Ovary (tissue), 10 donors: ENCODE measurements at places on chromosomes 2 and 18. TPM values are rescaled to one million over a fixed set of nuclear protein-coding genes. Genes with fewer than 3 reads are reported as not detected.
A peak's percentile ranks its signal among the peaks of the same experiment; 100 is the strongest.

The EPC2 gene
- 35.2 TPM for polyA plus RNA-seq

The LHCGR gene
- 91.2 TPM for polyA plus RNA-seq

The IL1A gene
- polyA plus RNA-seq = not detected

The FN1 gene
- 550 TPM for polyA plus RNA-seq

The CAPN14 gene
- 0.05 TPM for polyA plus RNA-seq

The CFC1 gene
- 0.07 TPM for polyA plus RNA-seq

The ATP8B1 gene
- polyA plus RNA-seq = 2.4 TPM

The GREB1 gene
- 104 TPM for polyA plus RNA-seq

The GPN1 gene
- polyA plus RNA-seq = 48.3 TPM

The ALPP gene
- polyA plus RNA-seq = not detected

The NYAP2 gene
- not detected for polyA plus RNA-seq

The ENOSF1 gene
- 52.7 TPM for polyA plus RNA-seq

The DSG1 gene
- polyA plus RNA-seq = not detected

The FIGN gene
- polyA plus RNA-seq = 5.9 TPM

The RDH14 gene
- polyA plus RNA-seq = 18.4 TPM

DNA sequence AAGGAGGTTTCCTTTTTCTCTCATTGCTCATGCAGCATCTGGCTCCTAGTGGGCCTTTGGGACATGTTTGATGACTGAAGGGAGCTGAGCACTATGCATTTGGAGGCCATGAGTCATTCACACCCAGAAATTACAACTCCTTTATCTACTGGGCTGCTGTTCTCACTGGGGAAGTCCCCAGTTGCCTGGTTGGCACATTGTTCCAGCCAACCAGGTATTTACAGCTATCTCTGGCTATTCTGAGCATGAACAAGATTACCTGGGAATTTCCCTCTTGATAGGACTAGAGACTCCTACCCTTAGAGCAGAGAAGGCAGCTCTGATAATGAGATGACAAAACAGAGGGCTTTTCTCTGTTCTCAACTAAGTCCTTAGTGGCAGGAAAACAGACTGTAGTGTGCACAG is 206.5 kb downstream of the SETBP1 start:
- peaks cover 9% of the 10 kb centered on the region for H3K4me1 ChIP-seq
- H3K27me3 ChIP-seq = no peaks in the 10 kb centered on the region
- DNase-seq = no peak
- H3K36me3 ChIP-seq = no peaks in the 10 kb centered on the region
- H3K4me3 ChIP-seq = no peak overlapping the region
- no peak overlapping the region for H3K27ac ChIP-seq

DNA sequence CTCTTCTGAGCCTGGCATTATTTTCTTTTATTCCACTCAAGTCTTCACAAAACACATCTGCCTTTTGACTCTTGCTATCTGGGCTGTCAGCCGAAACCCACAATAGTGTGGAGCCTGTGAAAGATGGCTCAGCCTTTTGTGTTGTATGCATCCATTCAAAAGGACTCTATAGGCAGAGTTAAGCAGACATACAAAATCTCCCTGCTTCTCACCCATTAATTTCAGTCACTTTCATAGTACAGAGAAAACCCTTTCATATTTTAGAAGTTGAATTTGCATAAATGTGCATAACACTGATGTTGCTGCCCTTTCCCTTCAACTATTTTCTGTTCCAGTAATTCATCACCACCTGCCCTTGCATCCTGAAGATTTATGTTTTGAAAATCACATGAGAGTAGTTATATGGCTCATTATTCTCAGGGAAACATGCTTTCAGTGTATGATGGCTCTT is 154.6 kb downstream of the EVA1A start:
- no peaks in the 10 kb centered on the region for H3K36me3 ChIP-seq
- H3K27ac ChIP-seq = no peak overlapping the region
- no peak for DNase-seq
- H3K4me1 ChIP-seq = no peaks in the 10 kb centered on the region
- no peaks in the 10 kb centered on the region for H3K27me3 ChIP-seq

- no peak overlapping the region for H3K4me3 ChIP-seq
- H3K27me3 ChIP-seq = no peaks in the 10 kb centered on the region
- H3K27ac ChIP-seq = no peak overlapping the region
- H3K36me3 ChIP-seq = no peaks in the 10 kb centered on the region
- peaks cover 16% of the 10 kb centered on the region for H3K4me1 ChIP-seq
These were observed 1230.2 kb upstream of the ZEB2 start for GRCh38 chr2:145750144-145750543.

DNA sequence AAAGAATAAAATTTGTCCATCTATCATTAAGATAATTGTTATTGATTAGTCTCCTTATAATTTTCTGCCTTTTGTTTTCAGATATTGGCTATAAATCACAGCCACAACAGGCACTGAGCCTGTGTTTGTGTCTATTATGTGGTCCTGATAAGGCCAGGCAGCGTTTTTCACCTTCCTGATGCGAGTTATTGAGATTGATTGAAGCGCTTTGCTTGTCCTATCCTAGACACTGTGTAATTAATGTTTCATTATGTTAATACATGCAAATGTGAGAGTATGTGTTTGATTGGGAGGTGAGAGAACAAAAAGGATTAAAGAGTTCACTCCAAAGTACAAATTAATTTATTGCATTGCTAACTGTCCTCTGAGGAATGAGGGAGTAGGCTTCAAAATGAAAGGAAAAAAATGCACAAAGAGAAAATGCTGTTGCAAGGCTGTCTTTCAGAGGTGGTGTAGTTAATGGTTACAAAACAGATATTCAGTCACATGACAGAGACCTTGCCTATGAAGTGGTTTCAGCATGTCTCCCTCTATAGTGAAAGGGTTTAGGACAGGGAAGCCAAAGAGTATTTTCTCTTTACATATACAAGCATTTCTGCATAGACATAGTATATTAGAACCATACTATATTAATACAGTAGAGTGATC is 391.1 kb downstream of the DCC start:
- H3K27me3 ChIP-seq = no peaks in the 10 kb centered on the region
- H3K27ac ChIP-seq = no peak overlapping the region
- H3K4me1 ChIP-seq = no peaks in the 10 kb centered on the region
- H3K36me3 ChIP-seq = no peaks in the 10 kb centered on the region
- DNase-seq = no peak

GRCh38 chr2:126916744-126917143 is 18.1 kb downstream of the TEX51 start:
- no peak for DNase-seq
- H3K4me3 ChIP-seq = no peak overlapping the region
- no peaks in the 10 kb centered on the region for H3K27me3 ChIP-seq
- H3K27ac ChIP-seq = no peak overlapping the region

GRCh38 chr2:181972431-181973170 is 13.1 kb upstream of the PPP1R1C start:
- H3K4me1 ChIP-seq = no peaks in the 10 kb centered on the region
- H3K4me3 ChIP-seq = no peak overlapping the region
- H3K27ac ChIP-seq = no peak overlapping the region
- H3K36me3 ChIP-seq = no peaks in the 10 kb centered on the region
- H3K27me3 ChIP-seq = no peaks in the 10 kb centered on the region

GRCh38 chr2:212145121-212145520 is 393.5 kb downstream of the ERBB4 start:
- H3K36me3 ChIP-seq = no peaks in the 10 kb centered on the region
- no peak for DNase-seq
- no peaks in the 10 kb centered on the region for H3K27me3 ChIP-seq
- H3K4me3 ChIP-seq = no peak overlapping the region
- H3K4me1 ChIP-seq = no peaks in the 10 kb centered on the region

GRCh38 chr2:62452701-62453454 is 53.1 kb downstream of the TMEM17 start:
- H3K27me3 ChIP-seq = no peaks in the 10 kb centered on the region
- H3K4me3 ChIP-seq = no peak overlapping the region
- H3K27ac ChIP-seq = no peak overlapping the region

GRCh38 chr2:164187121-164187520 is 434.2 kb downstream of the GRB14 start:
- H3K4me1 ChIP-seq = no peaks in the 10 kb centered on the region
- H3K4me3 ChIP-seq = no peak overlapping the region
- no peaks in the 10 kb centered on the region for H3K36me3 ChIP-seq
- DNase-seq = no peak

DNA sequence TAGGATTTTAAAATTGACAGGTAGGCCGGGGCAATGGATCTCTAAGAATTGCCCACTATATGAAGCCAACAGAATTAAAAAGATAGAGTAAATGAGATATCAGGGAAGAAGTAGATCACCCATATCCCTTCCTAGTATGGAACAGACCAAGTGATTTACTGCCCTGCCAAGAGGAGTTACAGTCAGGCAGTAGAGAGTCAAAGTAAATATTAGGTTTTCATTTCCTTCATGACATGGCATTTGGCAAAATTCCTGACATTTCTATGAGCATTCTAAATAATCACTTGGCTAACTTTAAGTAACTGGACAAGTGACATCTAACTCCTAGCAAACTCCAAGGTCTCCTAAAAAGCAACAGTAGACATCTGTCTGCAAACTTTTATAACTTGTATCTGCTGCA is 33.5 kb downstream of the GALNT5 start:
- no peaks in the 10 kb centered on the region for H3K27me3 ChIP-seq
- H3K27ac ChIP-seq = no peak overlapping the region
- DNase-seq = no peak

DNA sequence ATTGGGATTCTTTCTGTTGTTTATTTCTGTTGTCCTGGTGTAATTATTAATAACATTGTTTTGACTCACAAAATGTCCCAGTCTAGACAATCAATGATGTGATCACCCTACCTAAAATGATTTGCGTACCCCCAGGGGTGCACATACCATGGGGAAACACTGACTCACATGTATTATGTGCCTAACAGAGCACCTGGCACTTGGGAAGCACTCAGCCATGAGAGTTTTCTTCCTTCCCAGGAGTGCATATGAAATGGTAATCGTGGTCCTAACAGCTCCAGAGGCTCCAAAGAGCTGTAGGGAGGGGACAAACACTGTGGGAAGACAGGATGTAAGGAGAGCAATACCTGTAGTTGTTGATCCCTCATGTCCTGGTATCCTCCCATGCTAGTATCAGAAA is 187.8 kb upstream of the ERBB4 start:
- no peak for DNase-seq
- no peaks in the 10 kb centered on the region for H3K4me1 ChIP-seq
- no peak overlapping the region for H3K4me3 ChIP-seq
- H3K36me3 ChIP-seq = no peaks in the 10 kb centered on the region
- no peak overlapping the region for H3K27ac ChIP-seq

- H3K4me1 ChIP-seq = no peaks in the 10 kb centered on the region
- no peak for DNase-seq
- H3K27me3 ChIP-seq = no peaks in the 10 kb centered on the region
- H3K4me3 ChIP-seq = no peak overlapping the region
- H3K36me3 ChIP-seq = peaks cover 3% of the 10 kb centered on the region
These were observed 20.7 kb downstream of the FOSL2 start for GRCh38 chr2:28413152-28413898.

GRCh38 chr2:111623380-111623779 is 260.6 kb downstream of the ANAPC1 start:
- H3K27me3 ChIP-seq = no peaks in the 10 kb centered on the region
- no peaks in the 10 kb centered on the region for H3K4me1 ChIP-seq
- no peak overlapping the region for H3K27ac ChIP-seq
- H3K36me3 ChIP-seq = no peaks in the 10 kb centered on the region

DNA sequence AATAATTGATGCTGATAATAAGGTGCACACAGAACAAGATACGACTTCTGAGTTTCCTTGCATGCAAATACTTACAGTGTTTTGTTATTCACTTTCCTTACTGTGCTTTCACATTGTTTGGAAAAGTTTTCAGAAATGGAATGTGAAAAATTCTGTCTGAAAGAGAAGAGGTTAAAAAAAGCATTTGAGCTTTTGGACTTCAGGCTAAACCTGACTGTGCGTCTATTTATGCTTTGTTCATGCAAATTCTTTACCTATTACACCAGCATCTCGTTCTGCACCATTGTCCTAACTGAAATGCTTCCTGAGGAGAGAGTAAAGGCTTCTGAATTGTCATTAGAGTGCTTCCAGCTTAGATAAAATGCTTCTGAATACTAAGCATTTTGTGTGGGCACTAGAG is 61.4 kb downstream of the LHCGR start:
- no peaks in the 10 kb centered on the region for H3K4me1 ChIP-seq
- H3K27me3 ChIP-seq = no peaks in the 10 kb centered on the region
- no peaks in the 10 kb centered on the region for H3K36me3 ChIP-seq
- no peak overlapping the region for H3K4me3 ChIP-seq

DNA sequence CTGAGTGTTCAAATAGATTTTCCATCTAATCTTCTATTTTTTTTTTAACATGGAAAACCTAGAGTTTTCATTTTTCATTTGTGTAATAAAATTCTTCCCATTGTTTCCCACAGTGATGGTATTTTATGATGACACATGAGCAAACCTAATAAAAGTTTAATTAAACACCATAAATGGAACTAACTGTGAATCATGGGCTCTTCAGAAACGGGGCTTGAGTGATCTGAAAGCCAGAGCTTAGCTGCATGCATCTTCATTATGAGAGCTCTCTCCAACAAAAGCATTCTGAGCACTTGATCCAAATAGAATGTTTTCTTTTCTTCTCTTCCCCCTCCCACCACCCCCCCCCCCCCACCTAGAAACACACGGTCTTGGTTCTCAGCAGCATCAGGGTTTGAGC is 82.1 kb upstream of the REV1 start:
- DNase-seq = no peak
- no peak overlapping the region for H3K4me3 ChIP-seq
- no peaks in the 10 kb centered on the region for H3K27me3 ChIP-seq
- no peaks in the 10 kb centered on the region for H3K4me1 ChIP-seq
- H3K27ac ChIP-seq = no peak overlapping the region

DNA sequence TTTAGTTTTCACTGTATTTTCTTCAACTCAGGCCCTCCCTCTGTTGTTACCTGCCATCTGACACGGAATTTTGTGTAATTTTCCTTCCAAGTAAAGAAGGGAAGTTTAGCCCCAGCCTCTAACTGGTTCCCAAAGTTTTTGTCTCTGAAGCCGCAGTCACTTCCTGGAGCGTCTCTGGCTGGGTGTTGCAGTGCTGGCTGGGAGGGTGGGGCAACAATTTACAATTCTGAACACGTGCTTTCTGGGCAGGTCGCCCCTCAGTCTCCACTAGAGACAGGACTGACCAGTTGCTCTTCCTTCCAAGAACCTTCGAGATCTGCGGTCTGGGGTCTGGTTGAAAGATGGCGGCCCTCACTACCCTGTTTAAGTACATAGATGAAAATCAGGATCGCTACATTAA is 3.5 kb downstream of the CNDP2 start:
- DNase-seq = no peak
- H3K27me3 ChIP-seq = no peaks in the 10 kb centered on the region
- no peaks in the 10 kb centered on the region for H3K36me3 ChIP-seq
- peaks cover 4% of the 10 kb centered on the region for H3K4me1 ChIP-seq
- H3K27ac ChIP-seq = no peak overlapping the region

DNA sequence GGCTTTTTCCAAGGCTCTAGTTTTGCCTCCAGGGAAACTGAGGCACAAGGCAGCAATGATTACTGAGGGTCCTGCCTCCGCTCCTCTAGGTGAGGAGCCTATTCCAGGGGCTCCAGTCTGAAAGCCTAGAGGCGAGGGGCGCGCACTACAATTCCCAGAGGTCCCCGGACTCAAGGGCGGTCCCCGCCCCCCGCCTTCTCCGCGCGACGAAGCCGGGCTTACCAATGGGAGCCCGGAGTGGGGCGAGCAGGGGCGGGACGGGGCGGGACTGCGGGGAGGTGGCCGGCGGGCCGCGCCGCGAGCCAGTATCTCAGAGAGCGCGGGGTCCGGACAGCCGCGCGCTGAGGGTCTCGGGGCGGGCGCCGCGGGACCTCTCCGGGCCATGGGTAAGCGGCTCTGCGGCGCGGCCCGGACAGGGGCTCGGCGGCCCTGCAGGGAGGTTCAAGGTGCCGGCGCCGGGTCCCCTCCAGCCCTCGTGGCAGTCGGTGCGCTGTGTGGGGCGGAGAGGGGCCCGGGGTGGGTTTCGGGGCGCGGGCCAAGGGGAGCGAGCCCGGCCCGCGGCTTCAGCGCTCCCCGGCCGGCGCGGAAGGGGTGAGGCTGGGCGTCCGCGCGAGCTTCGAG is at the start of gene ARID5A:
TSS of gene ARID5A (plus strand) at position 308 of the 621 bp plus-strand sequence. CDS start at position 383, 75 bp downstream.
- peak; percentile 92 for DNase-seq
- peak within 1 kb of the TSS; percentile 99 for H3K27ac ChIP-seq
- no peaks in the 10 kb centered on the region for H3K27me3 ChIP-seq
- peak within 1 kb of the TSS; percentile 72 for H3K4me3 ChIP-seq
